Hindlimb muscle (tissue), 1 donor: ENCODE measurements at places on chromosomes 12 and 14. TPM values are rescaled to one million over a fixed set of nuclear protein-coding genes. Genes with fewer than 3 reads are reported as not detected.

DNA sequence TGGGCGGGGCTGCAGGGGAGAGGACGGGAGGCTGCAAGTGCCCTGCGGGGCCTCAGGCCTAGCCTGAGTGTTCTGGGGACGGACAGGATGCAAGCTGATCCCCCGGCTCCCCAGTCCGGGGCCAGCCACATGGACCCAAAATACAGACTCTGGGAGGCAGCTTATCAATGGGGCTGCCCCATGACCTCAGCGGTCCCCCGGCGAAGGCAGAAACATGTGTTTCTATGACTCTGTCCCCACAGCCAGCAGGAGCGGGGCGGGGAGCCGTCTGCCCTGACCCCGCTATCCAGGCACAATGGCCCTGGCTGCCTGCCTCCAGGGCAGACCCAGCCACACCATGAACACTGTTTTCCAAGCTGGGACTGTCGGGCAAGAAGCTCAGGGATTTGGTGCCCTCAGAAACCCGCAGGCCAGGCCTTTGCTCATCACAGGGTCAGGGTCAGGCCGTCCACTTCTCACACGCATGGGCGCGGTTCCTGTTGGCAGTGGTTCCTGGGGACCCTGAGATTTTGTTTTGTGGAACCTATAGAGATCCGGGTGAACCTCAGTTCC is 75.0 kb downstream of the RFLNA start:
- DNase-seq = no peak

DNA sequence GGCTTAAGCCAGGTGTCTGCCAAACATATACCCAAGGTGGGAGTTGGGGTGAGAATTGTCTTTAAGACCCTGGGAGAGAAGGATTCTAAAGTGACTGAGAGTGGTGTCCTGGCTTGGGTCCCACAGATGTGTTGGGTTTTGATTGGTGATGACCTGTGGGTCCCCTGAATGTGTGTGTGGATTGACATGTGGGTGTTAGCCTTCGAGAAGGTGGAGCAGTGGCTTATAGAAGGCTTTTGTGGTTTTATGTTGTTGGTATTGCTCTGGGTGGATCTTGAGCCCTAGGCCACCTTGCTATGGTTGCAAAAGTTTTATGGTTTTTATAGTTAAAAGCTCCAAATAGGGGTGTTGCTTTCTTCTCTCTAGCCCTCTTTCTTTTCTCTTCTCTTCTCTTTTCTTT is 29.7 kb downstream of the PLEKHG3 start:
- DNase-seq = no peak

DNA sequence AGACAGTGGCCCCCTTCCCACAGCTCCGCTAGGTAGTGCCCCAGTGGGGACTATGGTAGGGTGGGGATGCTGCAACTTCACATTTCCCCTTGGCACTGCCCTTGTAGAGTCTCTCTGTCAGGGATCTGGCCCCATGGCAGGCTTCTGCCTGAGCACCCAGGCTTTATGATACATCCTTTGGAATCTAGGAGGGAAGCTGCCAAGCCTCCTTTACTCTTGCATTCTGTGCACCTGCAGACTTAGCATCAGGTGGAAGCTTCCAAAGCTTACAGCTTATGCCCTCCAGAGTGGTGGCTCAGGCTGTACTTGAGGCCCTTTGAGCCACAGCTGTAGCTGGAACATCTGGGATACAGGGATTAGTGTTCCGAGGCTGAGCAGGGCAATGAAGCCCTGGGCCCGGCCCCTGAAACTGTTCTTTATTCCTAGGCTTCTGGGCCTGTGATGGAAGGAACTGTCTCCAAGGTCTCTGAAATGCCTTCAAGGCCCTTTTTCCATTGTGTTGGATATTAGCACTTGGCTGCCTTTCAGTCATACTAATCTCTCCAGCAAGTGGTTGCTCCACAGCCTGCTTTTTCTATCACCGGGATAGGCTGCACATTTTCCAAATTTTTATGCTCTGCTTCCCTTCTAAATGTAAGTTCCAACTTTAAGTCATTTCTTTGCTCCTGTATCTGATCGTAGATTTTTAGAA is 22.2 kb upstream of the OR6J1 start:
- peak; percentile 31 for DNase-seq

DNA sequence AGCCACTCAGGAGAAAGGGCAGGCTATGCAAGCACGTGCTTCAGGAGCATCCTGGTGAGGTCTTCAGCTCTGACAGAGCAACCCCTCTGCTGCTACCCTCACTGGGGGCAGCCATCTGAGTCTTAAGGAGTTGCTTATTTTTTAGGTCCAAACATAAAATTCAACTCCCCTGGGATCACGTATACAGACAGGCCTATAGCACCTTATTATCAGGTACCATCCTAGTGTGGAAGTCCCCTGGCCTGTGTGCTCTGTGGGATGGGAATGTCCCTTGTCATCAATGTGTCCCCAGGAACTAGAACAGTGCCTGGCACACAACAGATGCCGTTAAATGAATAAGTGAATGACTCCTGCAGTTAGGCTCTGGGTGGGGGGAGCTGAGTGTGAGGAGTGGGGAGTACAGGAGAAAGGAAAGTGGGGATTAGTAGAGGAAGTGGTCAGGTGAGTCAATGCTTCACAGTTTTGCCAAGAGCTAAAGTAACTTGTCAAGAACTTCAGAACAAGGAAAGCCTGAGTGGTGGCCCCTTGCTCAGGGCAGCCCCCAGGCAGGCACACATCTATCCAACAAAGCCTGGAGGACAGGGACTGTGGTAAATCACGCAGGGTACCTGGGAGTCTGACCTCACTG is 33.5 kb downstream of the DAD1 start:
- no peak for DNase-seq

DNA sequence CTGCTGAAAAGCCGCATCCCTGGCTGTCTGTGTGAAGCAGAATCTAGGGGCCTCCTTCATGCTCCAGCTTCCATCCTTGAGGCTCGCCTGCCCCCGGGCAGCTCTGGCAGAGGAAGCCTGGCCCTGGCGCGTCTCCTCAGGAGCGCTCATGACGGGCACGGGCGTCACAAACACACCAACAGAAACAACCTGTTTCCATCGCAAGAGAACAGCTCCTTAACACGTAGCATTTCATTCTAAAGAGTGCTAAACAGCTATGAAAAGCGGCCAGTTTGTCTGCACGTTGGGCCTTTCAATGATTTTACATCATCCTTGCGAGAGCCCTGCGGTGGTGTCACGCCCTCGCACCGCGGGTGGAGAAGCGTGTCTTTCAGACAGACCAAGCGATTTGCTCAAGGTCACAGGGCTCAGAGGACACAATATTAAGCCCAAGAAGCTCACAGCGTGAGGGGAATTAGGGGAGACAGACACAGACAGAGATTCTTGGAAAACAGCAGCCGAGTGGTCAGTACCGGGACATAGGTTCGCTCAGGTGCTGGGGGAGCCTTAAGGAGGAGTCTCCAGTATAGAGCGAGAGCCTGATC is 4.9 kb downstream of the ADGRD1 start:
- no peak for DNase-seq

DNA sequence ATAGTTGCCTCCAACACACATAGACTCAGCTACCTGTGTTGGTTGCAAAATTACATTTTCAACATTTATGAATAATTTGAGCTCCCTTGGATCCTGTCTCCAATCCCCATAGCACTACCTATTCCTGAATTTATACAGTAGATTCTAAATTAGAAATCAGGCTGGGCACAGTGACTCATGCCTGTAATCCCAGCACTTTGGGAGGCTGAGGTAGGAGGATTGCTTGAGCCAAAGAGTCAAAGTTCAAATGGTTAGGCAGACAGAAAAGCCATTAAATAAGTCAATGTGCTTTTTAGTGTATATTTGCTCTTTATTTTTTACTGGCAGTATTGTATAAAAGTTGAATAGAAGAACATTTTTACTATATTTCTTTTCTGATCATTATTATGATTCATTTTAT is 24.9 kb upstream of the C2CD5 start:
- DNase-seq = no peak

DNA sequence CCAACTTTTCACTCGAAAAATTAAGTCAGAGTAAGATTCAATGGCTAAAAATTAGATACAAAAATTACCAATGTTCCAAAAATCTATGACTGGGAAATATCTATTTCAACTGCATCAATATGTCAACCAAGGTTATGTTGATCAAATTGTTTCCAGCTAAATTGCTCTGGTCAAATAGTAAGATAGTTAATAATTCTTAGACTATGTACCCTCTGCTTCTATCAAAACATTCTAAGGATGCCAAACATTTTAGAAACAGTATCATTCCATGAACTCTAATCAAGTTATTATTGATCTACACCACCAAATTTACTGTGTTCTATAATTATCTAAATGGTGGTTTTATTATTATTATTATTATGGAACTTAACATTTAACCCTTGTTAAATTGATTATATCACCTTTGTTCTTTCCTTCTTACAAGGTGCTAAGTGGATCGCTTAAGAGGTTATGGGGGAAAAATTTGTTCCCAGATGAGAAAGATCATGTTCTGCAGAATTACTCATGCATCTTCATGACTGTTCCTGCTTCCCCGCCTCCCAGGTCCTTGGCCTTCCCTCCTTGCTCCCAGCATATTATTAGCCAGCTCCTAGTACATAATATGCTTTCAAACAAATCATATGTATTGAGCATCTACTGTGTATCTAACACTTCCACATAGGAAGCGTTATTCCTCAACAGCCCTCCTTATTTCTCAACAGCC is 240.5 kb upstream of the KRR1 start:
- DNase-seq = no peak

GRCh38 chr14:101357559-101358319 is 203.6 kb upstream of the DIO3 start:
- DNase-seq = no peak

DNA sequence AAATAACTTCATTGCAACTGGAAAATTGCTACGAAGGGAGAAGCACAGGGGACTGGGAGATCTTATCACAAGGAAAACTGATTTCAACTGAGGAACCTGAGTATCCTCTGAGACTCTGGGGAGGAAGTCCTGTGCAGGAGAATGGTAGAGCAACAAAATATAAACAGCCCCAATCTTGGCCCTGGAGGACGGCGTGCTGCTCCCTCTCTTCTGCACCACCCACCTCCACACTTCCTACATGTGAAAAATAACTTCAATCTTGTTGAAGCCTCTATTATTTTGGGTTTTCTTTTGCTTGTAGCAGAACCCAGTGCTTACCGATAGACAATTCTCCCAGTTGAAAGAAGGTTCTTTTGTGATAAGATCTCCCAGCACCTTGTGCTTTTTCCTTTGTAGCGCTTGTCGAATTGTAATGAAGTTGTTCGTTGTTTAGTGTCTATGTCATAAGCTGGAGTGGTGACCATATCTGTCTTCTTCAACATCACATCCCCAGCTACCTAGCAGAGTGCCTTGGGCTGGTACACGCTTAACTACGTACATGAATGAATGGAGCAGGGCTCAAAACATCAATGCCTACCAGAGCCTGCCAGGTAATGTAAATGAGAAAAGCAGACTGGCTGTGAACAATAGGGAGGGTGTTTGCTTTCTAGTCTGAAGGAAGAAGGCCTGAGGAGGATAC is 2.8 kb upstream of the CD4 start:
- DNase-seq = no peak

DNA sequence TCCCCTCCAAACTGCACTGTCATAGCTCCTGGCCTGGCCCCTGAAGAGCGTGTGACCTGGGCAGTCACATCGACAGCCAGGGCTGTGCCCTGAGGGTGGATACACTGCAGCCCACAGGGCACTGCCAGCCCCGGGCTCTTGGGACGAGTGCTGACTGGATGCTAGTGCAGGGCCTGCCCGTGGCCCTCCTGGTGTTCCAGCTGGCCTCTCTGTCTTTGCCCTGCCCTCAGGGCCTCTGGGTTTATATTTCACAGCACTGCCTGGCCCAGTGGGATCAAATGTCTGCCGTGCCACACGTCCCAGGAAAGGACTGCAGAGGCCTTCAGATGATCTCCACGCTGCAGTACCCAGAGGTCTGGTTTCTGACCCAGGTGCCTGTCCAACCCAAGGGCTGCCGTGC is 10.1 kb upstream of the CCDC197 start:
- DNase-seq = no peak

DNA sequence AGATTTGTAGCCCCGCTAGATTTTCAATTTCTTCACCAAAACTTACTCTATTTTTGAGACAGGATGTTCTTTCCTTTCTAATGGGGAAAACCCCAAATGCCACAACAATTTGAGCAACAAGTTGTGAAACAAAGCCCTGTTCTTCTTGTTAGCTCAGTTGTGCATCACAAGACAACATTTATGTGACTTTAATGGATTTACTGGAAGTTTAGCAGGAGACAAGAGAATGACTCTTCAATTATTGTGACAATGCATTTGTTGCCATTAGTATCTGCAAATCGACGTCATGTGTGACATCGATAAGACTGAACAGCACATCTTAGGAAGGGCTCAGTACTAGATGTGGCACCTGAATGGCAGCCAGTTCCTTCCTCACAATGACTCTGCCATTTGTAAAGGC is 1028.9 kb upstream of the TMEM132C start:
- DNase-seq = no peak

DNA sequence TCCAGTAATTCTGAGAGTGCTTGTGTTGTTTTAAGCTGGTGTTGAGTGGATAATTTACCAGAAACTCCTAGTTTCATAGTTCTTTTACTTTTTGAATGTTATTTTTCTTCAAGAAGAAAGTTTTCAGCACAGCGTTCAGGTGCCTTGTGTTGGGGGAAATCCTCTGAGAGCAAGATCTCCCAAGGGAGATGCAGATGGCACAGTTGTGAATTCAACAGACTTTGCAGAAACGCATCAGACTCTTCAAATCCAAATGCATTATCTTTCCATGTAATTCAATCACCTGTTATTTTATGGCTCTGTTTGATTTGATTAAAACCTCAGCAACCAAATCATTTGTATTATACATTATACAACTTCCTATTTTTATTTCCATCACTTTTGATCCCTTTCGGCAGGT is 439.9 kb downstream of the EGLN3 start:
- DNase-seq = no peak

DNA sequence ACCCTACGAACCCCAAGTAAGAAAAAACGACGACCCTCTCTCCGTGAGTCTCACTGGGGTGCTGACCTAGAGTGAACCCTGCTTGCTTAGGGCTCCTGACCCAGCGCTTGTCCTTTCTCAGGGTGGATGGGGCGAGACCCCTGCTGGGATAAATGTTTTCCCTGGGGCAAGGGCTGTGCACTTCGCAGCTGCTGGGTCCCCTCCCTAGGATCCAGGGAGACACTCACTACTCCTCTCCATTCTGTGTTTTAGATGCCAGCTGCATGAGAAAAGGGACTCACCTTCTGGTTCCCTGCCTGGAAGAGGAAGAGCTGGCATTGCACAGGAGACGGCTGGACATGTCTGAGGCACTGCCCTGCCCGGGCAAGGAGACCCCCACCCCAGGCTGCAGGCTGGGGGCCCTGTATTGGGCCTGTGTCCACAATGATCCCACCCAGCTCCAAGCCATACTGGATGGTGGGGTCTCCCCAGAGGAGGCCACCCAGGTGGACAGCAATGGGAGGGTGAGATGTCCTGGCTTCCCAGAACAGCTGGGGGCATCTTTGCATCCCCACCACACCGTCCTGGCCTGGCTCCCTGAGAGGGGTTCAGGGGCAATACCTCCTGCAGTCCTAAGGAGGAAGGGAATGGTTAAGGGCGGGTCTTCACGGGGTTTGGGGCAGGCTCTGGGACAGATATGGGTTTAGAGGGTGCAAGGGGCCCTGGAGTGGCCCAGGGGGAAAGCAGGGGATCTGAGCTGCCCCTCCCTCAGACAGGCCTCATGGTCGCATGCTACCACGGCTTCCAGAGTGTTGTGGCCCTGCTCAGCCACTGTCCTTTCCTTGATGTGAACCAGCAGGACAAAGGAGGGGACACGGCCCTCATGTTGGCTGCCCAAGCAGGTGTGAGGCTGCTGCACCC is 663 bp downstream of the ANKRD33 start:
- no peak for DNase-seq

KRT6C gene
- polyA plus RNA-seq = not detected

ART4 gene
- polyA plus RNA-seq = 0.22 TPM

CCDC175 gene
- polyA plus RNA-seq = not detected
